ENCODE measurements at places on chromosomes 5 and 9. TPM values are rescaled to one million over a fixed set of nuclear protein-coding genes. Genes with fewer than 3 reads are reported as not detected.

DNA sequence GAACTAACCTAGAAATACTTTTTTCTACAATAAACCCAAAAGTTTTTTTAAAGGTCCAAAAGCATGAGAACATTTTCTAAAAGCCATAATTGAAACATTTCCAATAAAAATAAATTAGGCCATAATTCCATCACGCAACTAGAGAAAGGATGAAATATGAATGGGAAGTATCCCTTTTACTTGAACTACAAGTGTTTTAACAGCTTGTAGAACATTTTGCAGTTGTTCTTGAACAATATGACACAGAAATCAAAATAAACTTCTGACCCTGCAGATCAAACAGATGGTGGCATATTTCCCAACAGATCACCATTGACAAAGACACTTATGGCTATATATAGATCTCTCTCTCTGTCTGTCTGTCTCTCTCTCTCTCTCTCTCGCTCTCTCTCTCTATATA lies 624.4 kb downstream of the PSAT1 start:
- no peak for DNase-seq

Gene AQP7
- not detected for polyA plus RNA-seq

- no peak for DNase-seq
These were observed 97.1 kb upstream of the IFNE start for GRCh38 chr9:21579247-21579671.

DNA sequence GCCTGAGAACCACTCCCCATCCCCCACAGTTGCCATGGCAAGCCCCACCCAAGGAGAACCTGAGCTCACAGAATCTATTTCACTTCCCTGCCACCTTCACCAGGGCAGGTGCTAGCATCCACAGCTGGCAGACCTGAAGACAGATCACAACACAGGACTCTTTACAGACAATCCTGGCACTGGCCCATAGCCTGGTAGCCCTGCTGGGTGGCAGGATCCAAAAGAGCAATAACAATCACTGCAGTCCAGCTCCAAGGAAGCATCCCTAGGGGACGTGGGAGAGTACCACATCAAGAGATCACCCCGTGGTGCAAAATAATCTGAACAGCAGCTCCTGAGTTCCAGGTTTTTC lies 463.2 kb upstream of the PIK3R1 start:
- DNase-seq: no peak

DNA sequence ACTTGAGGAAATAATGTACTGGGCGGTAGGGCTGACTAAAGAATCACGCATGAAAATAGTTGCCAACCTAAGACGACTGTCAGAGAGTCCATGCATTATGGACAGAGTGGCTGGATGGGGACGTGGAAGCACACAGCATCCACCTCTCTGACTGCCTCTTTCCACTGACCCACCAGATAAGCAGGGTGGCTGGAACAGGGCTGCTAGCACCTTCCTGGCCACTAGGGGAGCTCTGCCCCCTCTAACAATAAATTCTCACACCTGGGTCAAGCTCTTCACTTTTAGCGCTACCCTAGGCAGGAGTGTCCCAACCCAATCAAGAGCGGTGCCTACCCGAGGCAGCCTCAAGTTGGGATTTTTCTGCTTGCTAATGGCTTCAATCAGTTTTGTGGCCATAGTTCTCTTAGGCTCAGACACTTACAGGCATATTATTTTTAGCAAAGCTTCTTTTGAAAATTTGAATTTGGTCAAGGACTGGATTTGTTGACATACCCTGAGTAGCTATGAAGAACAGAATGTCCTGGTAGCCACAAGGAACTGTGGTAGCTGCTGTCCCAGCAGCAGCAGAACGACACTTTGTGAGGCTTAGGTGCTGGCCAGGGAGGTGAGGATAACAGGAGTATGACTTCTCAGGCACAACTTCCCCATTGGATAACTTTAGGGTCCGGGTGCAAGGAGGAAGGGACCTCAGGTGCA lies 6.9 kb upstream of the TPM2 start:
- peak; percentile 89 for DNase-seq
